Natural killer cell treated with Interleukin-12 subunit alpha and Interleukin-12 subunit beta and Interleukin-15 and Interleukin-18, amount 100 ng/mL, for 72 hours (primary cell): ENCODE measurements at places on chromosomes 4 and X.
A peak's percentile ranks its signal among the peaks of the same experiment; 100 is the strongest.

GRCh38 chrX:45309096-45309495 is 108.4 kb upstream of the DIPK2B start:
- no peak for DNase-seq

- no peak for DNase-seq
Observed at GRCh38 chr4:133592591-133592990, 443.5 kb downstream of the PCDH10 start.

DNA sequence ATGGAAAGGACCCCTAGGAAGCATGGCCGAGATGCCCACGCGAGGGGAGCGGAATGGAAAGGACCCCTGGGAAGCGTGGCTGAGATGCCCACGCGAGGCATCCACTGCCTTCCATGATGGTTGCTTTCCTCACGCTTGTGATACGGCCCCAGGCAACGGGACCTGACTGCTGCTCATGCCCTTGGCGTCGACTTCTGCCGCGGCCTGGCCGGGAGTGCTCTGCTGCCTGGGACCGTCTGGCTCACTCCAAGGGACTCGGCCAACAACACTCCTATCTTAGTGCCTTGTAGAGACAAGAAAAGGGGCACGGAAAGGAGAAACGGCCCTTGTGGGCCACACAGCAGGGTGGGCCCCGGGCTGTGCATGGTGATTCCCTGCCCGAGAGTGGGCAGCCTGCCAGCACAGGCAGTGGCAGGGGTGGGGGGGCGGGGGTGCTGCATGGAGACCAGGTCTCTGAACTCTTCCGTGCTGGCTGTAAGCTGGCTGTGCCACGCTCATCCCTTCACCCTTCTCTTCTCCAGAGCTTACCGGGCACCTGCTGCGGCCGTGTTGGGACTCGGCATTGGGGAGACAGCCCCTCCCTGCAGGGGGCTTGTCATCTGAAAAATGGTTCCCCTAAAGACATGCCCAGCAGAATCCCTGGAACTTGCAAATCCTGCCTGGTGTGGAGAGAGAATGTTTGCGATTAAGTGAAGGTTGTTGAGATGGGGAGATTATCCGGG is 38.6 kb upstream of the HMX1 start:
- peak; percentile 44 for DNase-seq

GRCh38 chr4:82620126-82620735 is 58.4 kb upstream of the TMEM150C start:
- no peak for DNase-seq

DNA sequence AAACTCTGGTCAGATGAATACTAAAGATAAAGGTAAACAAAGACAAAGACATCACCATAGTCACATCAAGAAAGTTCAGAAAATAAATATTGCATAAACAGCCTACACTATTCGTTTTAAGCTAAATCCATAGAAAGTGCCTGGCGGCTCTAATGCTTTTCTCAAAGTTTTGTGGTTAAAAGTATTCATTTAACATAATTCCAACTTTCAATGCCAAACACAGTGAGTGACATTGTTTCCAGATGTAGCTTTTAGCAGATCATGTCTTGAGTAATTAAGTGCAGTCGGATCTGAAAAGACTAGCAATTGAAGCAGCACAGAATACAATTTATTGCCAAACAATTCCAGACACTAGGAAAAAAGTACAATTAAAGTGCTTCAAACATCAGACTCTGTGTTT is 287.1 kb upstream of the ADGRL3 start:
- no peak for DNase-seq

- no peak for DNase-seq
Observed at GRCh38 chr4:105944540-105944939, 49.3 kb downstream of the NPNT start.

GRCh38 chr4:156496797-156497196 is 474.8 kb downstream of the PDGFC start:
- no peak for DNase-seq

DNA sequence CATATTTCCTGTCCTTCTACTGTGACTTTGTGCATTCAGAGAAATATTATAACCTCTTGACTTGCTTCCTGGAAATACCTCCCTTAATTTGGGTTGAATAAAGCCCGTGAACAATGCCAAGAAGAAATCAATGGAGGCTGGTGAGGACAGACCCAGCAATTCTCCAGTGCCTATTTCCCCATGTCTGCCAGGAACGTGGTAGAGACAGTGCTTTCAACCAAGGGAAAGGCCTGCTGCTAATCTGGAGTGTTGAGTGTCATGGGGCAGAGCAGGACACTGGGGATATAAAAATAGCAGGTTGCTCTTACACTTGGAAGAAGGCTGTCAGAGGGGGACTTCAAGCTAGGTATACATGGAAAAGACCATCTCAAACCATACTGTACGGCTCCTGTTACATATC is 19.9 kb downstream of the TSC22D3 start:
- peak; percentile 32 for DNase-seq

DNA sequence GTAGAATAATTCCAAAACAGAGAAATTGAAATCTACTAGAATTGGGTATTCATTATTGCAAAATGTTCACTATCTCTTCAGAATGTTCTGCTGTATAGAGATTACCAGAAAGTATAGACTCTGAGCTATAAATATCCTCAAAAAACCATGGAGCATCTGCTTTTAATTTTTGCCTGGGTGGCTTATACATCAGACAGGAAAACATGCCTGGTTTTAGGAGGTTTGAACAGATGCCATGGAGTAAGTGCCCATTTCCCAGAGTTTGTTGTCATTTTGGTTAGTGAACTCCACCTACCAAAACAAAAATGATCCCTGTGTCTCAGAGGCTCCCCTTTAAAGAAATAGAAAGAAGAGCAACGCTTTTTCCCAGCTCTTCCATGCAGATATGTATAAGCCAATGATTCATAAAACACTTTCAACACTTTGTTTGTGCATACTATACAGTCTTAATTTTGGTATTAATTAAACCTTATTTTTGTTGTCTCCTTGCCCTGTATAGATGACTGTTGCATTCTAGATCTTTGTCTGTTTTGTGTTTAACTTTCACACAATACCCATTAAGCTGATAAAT is 68.7 kb downstream of the MEPE start:
- no peak for DNase-seq

DNA sequence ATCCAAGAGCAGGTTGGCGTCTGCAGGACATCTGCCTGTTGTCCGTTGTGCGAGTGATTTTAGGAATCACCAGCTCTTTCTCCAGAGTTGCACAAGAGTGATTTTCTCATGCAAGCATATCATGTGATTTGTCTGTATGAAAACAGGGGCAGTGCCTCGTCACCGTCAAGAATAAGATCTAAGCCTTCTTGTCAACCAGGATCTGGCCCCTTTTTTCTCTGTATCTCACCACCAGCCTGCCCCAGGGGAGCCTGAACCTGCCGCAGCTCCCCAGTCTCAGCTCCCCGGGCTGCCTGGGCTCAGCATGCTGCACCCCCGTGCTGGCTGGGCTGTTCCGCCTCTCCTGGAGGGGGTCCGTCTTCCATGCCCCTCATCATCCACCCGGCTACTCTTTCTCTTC is 90.5 kb downstream of the STOX2 start:
- DNase-seq = no peak

DNA sequence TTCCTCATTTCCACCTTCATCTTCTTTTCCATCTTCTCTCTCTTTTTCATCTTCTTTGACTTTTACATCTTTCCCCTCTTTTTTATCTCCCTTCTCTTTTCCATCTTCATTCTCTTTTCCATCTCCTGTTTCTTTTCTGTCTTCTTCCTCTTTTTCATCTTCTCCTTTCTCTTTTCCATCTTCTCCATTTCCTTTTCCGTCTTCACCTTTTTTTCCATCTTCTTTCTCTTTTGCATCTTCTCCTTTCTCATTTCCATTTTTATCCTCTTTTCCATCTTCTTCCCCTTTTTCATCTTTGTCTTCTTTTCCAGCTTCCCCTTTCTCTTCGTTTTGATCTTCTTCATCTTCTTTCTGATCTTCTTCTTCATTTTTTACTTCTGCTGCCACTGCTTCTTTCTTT is 87.0 kb downstream of the HMGN5 start:
- no peak for DNase-seq

- DNase-seq = no peak
Observed at GRCh38 chrX:1475481-1475880, 22.8 kb upstream of the ASMTL start.

DNA sequence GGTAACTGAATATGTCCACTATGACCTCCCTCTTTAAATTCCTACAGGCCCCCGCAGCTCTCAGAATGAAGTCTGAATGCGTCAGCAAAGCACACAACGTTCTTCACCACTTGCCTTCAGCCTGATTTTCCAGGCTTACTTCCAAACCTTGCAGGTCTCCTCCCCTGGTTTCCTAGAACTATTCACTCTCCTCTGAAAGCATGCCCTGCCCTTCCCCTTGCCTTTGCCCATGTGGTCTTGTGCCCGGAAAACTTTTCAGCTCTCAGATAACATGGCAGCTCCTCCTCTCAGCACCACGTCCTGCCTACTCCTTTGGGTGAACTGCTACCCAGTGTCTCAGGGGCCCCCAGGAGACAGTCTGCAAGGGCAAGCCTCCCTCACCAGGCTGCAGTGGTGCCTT is 268.5 kb upstream of the LDB2 start:
- no peak for DNase-seq

DNA sequence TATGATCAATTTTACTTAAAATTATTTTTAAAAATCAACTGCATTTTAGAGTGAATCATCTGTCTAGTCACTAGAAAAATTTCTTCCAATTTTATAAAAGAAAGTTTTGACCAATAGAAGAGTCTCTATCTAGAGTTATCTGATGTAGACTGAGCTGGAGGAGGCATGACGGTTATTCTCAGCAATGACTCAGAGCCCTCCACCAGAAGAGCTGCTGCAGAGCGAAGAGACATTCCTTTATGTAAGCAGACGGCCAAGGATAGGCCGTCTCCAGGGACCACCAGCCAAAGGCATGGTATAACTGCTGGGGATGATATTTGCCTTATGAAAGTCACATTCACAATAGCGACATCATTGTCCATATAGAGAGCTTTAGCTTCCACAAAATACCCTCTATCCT is 23.0 kb downstream of the LDB2 start:
- no peak for DNase-seq

DNA sequence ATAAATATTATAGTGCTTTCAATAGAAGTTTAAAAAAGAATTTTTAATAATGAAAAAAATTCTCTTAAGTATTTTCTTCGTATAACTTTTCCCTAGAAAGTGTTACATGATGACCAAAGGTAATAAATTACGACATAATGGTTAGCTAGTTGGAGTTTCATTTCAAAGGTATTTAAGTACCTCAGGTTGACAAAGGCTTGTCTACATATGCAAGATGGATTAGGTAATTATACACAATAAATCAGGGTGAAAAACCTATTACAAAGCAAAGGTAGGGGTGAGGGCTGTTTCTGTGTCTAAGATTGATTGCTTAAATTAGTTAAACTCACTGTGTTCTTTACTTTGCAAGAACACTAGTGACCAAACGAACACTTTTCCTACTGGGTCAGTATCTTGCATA is 508.5 kb upstream of the FAT1 start:
- no peak for DNase-seq

DNA sequence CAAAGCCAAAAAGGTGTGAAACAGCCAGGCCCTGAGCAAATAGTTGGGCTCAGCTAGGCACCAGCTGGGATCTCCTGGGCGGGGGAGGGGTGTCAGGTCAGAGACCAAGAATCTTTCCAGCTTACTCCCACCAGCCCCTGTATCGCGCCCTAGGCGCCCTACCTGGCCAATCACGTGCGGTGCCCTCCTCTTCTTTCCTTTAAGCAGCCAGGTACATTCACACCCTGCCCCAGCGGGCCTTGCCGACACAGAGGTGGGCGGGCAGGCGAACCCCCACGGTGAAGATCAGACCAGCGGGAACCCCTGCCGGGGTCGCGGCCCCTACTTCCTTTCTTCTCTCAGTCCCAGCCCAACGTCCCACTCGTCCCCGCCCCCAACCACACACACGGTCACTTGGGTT is 9.1 kb downstream of the ARHGAP36 start:
- no peak for DNase-seq

- DNase-seq = no peak
Observed at GRCh38 chr4:188459381-188459780, 320.1 kb downstream of the TRIML1 start.

DNA sequence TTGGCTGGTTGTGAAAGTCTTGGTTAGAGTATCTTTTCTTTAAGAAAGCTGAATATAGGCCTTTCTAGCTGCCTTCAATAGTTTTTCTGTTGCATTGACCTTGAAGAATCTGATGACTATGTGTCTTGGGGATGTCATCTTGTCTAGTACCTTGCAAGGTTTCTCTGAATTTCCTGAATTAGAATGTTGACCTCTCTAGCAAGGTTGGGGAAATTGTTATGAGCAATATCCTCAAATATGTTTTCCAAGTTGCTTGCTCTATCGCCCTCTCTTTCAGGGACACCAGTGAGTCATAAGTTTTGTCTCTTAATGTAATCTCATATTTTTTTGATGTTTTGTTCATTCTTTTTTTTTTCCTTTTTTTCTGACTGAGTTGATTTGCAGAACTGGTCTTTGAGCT is 194.7 kb downstream of the RAB28 start:
- DNase-seq = no peak

DNA sequence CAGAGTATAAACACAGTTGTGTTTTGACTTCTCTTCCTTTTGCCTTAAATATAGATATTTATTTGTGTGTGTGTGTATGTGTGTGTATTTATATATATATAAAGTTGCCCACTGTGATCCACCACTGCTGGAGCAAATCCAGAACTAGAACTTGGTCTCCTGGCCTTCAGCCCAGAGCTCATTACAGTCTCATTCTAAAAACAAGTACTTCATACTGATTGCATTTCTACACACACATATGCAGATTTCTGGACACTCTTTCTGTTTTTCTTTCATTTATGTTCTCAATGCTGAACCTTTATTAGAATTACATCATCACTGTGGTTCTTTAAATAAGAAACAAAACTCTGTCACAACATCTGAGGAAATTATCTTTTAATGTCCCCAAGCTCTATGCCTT is 381 bp downstream of the TXK start:
- no peak for DNase-seq

- no peak for DNase-seq
Observed at GRCh38 chr4:109649872-109650271, 53.4 kb downstream of the CASP6 start.

DNA sequence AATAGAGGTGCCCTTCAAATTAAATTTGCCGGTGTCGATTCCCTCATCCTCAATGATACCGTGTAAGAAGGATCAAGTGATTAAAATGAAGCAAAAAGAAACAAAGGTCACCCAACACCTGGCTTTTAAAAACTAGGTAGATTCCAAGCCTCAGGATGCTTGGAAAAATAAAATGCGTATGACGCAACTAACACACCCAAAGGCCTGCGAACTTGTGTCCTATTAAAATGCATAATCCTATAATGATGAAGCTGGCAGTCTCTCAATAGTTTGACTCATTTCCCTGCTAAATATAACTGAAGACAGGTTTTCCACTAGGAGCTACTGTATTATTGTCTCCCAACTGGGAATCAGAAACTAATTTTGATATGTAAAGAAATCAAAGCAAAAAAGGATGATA is 263.2 kb downstream of the DHX15 start:
- no peak for DNase-seq

DNA sequence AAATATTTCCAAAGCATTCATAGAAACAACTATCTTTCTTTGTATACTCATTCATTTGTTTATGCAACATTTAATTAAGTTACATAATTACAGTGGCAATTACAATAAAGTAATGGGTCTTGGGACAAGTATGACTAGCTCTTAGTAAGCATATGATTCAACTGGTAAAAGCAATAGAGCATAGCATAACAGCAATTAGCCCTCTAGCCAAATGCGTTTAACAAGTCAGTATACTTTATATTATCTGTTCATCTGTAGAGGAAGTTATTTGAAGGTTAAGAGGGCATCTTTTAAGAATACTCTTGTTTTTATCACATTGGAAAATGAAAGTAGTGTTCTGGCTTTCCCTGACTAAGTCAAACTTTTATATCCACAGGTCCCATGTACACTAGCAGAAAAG is 198.1 kb upstream of the UGT8 start:
- DNase-seq = no peak

- no peak for DNase-seq
Observed at GRCh38 chr4:133000012-133000411, 149.1 kb upstream of the PCDH10 start.
